Stimulated activated naive B cell treated with anti-CD40 and anti-IgM and Interleukin-4, amounts not matched to agents 10 μg/mL and 1 μg/mL and 100 μg/mL, for 72 hours (primary cell): ENCODE measurements at places on chromosomes 3 and 15.
A peak's percentile ranks its signal among the peaks of the same experiment; 100 is the strongest.

DNA sequence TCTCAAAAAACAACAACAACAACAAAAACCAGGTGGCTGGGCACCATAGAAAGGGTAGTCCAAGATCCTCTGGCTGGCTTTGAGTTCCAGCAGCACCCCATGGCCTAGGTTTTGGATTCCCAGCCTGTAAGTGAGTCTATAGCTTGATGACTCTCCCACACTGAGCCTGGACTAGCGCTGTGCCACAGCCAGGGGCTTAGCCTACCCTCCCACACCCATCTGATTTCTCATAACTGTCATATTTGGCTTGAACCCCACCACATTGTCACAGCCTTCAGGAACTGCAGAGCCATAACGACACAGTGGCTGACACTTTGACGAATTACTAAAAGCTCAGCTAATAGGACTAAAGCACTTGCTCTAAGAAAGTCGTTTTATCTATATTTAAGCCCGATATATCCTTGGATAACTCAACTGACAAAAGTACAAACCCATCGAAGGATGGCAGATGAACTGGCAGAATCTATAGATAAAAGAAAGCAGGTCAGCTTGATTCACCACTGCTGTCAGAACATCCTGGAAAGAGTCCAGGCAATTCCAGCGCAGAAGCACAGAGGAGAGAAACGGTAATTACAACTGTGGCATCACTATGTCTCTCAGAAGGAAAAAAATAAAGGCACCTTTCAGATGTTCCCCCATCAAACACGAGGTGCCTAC lies 62.1 kb downstream of the HOMER2 start:
- DNase-seq: no peak

DNA sequence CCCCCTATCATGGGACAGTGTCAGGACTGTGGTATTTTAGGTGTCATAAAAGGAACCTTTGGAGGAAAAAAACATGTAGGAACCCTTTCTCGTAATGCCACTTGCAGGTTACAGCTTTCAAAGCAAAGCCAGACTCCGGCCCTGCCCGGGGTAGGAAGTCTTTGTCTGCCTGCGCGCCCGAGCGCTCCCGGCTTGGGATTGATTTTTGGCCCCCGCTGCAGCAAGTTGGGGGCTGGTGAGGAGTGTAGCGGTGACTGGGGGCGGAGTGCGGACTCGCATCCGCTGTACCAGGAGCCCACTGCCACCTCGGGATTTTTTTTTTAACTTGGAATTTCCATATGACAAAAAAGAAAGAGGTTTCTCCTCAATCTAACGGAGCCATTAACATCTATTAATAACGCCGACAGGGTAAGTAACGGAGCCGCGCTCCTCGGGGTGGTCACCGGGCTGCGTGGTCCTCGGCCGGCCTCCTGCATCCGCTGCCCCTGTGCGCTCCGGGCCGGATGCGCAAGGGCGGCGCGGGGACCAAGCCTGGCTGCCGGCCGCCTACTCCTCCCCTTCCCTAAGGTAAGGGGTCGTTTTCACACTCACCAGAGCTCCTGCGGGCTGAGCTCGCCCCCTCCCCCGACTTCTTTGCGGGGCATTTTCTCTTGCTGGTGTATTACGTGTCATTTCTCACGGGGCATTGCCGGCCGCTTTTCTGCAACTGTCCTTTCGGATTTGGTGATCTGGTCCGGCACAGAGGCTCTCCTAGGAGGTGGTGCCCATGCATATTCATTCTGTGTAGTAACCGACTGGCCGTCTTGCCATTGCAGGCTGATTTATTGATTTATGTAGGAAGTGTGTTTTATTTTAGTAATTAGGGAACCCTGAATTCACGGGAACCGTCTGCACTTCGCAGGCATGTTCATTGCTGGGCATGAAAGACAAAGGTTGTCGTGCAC lies 219.8 kb upstream of the TOPAZ1 start:
- DNase-seq: no peak

- no peak for DNase-seq
Observed at GRCh38 chr3:194137008-194137505, 1.1 kb downstream of the HES1 start.

GRCh38 chr3:50268703-50269451 lies at the start of gene SEMA3B:
SEMA3B (plus strand) TSS chr3:50269147; CDS start chr3:50269241, 94 bp downstream.
- no peak for DNase-seq

GRCh38 chr3:135271177-135272025 lies 476.3 kb downstream of the EPHB1 start:
- DNase-seq: no peak

DNA sequence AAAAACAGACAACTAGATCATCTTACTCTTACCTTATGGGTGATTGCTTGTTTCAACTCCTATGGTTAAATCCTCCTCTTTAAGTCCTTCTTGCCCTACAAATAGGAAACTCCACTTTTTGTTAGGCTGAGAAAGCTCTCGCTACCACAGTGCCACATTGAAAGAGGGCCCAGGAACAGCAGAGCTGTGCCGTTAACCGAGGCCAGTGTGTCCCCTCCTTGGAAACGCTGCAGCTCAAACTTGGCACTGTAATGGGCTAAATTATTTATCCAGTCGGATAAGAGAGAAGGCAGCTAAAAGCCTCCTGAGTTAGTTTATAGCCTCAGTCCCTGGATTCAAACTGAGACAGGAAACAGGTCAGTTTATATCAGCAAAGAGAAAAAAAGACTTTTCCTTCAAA lies 46.1 kb downstream of the KBTBD12 start:
- no peak for DNase-seq

GRCh38 chr3:179672918-179673317 lies 20.1 kb downstream of the USP13 start:
- no peak for DNase-seq

- DNase-seq: no peak
Observed at GRCh38 chr15:66815318-66815717, 113.3 kb downstream of the SMAD6 start.

DNA sequence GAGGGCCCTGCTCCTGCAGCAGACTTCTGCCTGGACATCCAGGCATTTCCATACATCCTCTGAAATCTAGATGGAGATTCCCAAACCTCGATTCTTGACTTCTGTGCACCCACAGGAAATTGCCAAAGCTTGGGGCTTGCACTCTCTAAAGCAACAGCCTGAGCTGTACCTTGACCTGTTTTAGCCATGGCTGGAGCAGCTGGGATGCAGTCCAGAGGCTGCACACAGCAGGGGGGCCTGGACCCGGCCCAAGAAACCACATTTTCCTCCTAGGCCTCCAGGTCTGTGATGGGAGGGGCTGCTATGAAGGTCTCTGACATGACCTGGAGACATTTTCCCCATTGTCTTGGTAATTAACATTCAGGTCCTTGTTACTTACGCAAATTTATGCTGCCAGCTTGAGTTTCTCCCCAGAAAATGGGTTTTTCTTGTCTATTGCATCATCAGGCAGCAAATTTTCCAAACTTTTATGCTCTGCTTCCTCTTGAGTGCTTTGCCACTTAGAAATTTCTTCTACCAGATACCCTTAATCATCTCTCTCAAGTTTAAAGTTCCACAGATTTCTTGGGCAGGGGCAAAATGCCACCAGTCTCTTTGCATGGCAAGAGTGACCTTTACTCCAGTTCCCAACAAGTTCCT lies 11.8 kb upstream of the MYO5A start:
- no peak for DNase-seq

DNA sequence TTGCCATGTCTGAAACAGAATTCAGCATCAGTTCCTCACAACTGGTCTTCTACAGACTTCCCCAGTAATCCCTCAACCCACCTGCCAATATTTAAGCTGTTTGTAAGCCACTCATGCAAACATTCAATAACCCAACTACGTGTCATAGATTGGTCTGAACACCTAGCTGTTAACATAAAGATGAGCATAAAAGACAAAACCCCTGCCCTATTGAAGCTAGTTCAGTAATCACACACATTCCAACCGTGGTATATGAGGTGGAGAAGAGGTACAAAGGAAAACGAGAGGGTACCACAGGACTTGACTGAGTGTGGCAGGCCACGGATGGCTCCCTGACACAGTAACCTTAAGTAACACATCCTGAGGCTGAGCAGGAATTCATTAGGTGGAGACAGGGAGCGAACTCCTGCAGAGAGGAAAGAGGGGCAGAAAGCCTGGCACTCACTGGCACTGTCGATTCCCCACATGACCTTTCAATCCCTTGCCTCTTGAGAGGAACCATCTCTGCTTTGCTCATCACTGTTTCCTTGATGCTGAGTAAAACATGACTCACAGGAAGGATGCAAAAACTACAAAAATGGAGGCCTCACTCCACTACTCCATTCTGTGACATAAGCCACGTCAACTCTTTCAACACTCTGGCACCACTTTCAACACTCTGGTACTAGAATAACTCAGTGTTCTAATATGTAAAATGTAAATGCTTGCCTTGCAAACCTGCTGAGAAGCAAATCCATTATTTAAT lies 31.3 kb downstream of the RPN1 start:
- no peak for DNase-seq

DNA sequence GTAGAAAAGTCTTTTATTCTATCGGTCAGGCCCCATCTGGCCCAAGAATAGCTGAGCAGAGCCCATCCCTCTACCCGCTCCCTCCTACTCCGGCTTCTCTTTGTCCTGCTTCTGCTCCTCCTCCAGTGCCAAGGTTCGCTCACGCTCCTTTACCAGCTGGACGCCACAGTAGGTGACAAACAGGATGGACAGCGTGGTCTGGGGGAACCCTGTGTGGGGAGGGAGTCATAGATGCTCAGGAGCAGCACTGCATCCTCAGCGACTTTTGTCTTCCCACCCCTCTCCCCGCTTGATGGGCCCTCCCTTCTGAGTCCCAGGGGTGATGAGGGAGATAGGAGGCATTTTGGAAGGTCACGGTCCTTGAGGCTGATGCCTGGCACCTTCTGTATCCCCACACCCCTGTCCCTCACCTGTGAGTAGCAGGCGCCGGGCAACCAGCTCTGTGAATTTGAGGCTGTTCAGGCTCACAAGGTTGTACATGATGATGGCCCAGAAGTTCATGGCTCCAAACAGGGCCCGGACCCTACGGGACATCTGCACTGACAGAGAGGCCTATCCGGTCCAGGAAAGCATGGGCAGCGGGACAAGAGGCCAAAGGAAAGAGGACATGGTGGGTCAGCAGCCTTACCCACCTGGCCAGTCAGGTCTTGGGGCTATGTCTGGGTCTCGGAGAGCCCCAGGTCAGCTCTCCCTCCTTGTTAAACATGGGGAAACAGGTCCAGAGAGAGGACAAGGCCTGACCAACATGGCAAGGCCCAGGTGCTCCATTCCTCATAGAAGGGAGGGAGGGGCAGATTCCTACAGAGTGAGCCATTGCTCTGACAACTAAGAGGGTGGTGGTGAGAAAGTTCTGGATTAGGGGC lies 7.6 kb downstream of the KLHL40 start:
- no peak for DNase-seq

DNA sequence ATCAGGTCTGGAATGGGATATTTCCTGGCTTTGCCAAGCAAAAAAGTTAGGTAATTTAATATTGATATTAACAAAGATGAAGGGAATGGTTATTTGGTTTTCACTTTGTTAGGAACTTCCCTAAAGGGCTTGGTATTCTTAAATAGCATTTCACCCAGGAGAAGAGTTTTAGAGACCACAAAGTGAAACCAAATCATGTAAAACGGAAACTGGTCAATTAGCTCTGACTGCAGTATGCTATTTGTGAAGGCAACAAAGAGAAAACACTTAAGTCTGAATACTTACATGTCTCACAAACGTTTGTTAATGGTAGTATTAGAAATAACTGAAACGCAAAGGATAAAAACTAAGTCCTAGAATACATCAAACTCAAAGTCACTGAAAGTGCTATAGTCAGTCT lies 32.4 kb upstream of the SETMAR start:
- no peak for DNase-seq

- peak; percentile 11 for DNase-seq
Observed at GRCh38 chr15:38021259-38021658, 86.8 kb downstream of the TMCO5A start.

DNA sequence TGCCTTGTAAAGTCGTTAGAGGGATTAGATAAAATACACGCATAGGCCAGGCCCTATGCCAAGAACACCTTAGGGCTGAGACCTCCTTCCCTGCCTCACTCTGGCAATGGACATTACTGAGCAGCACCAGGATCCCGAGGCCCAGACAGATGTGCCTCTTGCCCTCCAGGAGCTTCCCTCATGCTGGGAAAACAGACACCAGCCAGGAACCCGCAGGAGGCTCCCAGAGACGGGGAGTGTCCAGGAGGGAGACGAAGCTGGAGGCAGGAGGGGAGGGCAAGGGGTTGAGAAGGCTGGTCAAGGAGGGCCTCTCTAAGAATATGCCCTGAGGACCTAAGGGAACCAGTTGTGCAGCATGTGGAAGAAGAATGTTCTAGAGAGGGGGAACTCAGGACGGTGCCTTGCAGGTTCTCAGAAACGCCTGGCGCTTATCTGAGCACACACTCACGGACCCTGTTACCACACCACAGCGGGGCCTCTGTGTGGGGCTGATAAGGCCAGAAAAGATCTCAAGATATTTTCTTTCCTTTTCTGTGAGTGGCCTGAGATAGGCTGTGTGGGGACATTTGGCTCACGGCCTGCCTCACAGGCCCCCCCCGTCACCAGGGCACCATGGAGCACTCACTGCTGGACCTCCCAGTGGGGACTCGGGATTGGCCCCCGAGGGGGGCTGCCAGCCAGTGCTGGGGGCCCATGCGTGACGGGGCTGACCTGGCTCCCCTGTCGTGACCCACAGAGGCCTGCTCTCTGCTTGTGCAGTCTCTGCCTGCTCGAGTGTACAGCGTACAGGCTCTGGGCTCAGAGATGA lies 22.0 kb upstream of the CYP11A1 start:
- DNase-seq: no peak

GRCh38 chr3:114380233-114380651 lies 86.4 kb downstream of the TIGIT start:
- no peak for DNase-seq

- DNase-seq: no peak
Observed at GRCh38 chr3:132174500-132174899, 139.7 kb upstream of the CPNE4 start.

DNA sequence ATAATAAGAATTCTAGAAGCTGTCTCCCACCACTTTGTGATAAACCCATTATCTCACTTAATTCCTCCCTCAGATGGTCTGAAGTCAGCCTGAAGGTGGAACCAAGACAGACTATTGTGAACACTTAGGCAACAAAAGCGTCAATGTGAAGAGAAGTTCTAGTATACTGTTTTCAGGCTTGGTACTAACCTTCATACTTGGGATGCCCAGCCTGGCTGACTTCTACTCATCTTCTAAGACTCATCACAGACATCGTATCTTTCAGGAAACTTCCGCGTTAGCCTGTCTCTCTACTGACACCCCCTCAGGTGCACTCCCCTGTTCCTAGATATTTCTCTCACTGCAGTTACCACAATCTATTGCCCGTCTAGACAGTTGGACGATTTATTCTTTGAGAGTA lies 201.2 kb downstream of the SATB1 start:
- DNase-seq: no peak

DNA sequence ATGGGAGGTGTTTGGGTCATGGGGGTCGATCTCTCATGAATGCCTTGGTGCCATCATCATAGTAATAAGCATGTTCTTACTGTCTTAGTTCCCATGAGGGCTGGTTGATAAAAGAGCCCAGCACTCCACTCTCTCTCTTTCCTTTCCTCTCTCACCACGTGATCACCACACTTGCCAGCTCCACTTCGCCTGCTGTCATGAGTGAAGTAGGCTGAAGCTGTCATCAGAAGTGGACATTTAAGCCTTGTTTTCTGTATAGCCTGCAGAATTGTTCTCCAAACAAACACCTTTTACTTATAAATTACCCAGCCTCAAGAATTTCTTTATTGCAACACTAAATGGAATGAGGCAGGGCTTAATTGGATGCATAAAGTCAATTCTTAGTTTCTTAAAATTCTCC lies 6.1 kb downstream of the OR5H1 start:
- DNase-seq: no peak

- DNase-seq: no peak
Observed at GRCh38 chr15:70055601-70056051, 42.1 kb downstream of the TLE3 start.

- no peak for DNase-seq
Observed at GRCh38 chr3:112349557-112349956, 16.6 kb downstream of the CD200 start.
